ENCODE measurements at places on chromosomes 16 and 17.
A peak's percentile ranks its signal among the peaks of the same experiment; 100 is the strongest.

DNA sequence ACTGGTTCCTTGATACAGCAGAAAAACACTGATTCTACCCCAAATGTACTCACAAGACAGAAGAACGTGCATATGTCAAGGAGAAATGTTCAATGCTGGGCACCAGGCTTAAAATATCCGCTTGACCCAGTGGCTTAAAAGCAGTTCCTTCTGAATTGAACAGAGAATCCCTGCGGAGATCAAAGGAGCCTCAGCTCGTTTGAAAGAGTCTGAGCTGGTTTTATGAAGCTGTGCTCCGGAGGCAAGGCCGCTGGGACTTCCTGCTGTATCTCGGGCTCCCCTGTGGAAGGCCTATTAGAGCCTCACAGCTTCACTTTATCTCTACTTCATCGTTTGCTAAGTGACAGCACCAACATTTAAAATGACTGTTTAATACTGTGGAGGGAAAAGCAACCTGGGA lies 2.2 kb downstream of the LMF1 start:
- DNase-seq: no peak

DNA sequence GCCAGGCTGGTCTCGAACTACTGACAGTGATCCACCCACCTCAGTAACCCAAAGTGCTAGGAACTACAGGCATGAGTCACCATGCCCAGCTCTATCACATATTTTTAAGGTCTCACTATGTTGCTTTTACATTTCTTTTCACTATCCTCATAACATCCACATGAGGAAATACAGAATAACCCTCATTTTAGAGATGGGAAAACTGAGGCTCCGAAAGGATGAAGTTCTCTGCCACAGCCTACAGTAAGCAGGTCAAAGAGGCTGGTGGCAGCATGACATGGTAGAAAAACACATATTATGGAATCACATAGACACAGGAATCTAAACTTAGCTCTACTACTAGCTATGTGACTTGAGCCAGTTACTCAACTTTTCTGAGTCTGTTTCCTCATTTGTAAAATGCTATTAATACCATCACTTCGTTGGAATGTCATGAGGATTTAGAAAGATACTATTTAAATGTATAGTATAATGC lies 32.2 kb downstream of the APPBP2 start:
- DNase-seq: no peak

- no peak for DNase-seq
Measured at GRCh38 chr17:57755480-57756070, 10.5 kb upstream of the CCDC182 start.

- DNase-seq: no peak
Measured at GRCh38 chr16:81861915-81862314, 82.8 kb downstream of the PLCG2 start.

DNA sequence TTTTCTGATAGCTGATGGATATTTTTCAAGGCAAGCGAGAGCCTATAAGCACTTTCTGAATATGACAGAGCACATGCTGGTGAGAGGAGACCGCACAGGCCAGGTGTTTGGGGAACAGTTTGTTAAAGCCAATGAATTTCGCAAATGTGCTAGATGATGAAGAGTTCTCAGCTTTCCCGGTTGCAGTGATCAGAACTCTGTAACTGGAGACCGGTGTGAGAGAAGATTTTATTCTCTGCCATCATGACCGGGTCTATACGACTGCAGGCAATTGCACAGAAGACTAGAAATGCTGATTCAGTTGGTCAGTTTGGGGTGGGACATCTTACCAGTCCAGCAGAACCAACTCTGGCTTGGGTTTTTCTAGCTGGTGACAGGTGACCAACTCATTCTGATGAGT lies 25.4 kb downstream of the SMTNL2 start:
- no peak for DNase-seq

DNA sequence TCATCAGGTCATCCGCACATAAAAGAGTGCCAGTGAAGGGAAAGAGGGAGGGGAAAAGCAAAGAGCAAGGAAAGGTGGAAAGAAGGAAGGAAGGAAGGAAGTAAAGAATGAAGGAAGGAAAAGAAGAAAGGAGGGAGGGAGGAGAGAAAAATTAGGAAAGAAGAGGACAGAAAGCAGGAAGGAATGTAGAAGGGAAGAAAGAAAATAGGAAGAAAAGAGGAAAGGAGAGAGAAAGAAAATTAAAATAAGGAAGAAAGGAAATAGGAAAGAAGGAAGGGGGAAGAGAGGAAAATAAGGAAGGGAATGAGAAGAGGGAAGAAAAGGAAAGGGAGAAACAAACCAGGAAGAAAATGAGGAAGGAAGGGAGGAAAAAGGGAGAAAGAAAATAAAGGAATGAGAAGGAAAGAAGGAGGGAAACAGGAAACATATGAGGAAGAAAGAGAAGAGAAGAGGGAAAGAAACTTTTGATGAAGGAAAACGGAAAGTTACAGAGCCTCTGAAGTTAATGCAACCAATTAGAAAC lies 212.6 kb downstream of the XYLT1 start:
- no peak for DNase-seq

DNA sequence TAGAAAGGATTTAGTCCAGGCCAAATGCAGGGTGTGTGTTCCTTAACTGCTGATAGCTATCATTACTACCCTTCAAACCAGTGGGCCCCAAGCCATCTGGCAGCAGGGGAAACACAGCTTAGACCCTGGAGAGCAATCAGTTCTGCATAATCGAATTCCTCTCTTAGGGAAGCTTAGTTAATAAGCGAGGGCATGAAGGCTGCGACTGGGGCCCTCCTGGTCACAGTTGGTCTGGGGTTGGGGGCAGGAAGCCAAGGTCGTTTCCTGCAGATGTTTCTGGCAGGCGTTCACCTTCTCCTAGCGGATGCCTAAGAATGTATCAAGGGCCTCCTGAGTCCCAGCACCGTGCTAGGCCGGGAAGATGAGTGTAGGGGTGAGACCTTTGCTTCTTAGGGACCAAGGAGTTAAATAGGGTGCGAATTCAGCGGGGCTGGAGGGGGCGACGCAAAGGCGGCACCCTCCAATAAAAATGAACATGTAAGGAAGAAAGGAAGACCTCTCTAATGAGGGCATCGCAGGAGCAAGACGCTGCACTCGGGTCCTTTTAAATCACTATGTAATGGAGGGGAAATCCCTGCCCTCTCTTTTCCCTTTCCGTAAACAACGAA lies 16.5 kb upstream of the EEF2K start:
- no peak for DNase-seq

DNA sequence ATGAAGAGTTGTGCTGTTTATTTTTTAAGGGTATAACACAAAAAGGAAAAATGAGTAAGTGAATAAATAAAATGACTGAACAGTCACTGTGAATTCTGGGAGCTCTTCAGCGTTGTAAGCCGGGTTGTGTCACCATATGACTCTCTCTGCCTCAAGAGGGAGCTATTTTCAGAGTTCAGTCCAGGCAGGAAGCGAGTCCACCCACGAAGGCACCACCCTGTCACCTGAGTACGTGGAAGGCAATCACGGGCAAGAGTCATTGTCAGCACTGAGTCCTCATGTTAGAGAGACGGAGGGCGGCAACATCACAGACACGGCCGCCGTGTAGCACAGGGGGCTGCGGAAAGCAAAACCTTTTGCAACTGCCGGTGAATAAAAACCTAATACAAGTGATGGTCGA lies 227.6 kb downstream of the UTP18 start:
- DNase-seq: no peak

DNA sequence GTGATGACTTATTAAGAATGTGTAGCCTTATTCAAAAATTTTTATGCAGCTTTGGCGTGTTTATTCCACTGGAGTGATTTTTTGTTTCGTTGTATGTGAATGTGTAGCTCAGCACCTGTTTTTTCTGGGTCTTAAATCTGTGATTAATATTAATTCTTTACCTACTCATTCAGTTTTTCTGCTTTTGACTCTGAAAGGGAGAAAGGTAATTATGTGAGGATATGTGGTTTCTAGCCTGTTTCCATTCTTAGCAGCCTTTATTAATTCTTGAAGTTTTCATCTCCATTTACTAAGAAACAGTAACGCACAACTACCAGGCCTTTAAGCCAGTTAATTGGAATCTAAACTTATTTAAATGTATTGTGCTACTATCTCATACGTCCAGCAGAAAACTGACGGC lies 7.0 kb downstream of the HEATR3 start:
- DNase-seq: no peak

DNA sequence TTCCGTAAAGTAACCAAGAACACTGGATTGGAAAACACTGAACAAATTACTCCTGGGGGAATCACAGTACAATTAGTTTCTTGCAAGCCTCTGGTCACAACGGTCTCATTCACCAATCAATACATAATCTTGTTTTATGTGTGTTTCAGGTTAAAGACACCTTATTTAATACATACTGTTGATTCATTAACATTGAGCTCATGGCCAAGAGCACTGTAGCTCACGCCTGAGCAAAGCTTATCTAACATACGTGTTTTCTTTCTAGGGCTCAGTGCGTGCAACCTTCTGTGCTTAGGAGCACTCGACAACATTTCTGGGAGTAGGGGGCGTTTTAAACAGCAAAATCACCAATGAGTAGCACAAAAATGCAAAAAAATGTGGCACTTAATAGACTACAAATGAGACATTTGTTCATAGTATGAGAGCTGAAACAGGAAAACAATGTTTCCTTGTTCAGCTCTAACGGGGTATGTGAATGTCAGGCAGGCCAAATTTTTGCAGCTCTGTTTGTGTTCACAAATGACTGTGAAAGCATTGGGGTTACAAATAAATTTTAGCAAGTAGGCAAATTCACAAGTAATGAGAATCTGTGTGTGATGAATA lies 206.2 kb downstream of the CNTNAP4 start:
- DNase-seq: peak; percentile 76

GRCh38 chr17:35612924-35613521 lies 25.9 kb downstream of the AP2B1 start:
- DNase-seq: no peak

DNA sequence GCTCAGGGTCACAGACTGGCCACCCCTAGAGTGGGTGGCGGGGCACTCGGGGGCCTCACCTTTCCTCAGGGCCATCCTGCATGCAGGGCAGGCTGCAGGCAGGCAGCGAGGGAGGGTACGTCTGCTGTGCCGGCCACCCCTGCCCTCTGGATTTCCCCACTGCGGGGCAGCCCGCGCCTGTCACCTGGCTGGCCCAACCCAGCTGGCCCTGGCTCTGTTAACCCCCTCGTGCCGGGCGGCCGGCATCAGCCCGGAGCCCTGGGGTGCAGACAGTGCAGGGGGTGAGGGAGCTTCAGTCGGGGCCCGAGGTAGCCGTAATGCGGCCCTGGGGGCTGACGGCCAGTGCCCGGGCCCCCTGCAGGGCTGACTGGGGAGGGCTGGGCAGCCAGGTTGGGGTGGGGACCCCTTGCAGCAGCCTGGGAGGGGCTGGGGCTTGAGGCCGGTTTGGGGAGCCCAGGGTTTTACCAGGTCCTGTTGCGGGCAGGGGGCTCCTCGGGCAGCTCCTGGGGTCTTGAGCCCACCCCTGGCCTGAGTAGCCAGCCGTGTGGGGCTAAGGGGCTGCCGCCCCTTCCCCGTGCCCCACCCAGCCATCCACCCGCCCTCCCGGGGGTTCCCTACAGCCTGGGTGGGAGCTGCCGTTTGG lies at the start of gene IGFALS:
IGFALS (minus strand) TSS at position 128 of the 643 bp plus-strand sequence; CDS start at position 75, 53 bp downstream.
- DNase-seq: no peak

GRCh38 chr17:19718613-19719354 lies 2.4 kb upstream of the SLC47A2 start:
- DNase-seq: no peak

DNA sequence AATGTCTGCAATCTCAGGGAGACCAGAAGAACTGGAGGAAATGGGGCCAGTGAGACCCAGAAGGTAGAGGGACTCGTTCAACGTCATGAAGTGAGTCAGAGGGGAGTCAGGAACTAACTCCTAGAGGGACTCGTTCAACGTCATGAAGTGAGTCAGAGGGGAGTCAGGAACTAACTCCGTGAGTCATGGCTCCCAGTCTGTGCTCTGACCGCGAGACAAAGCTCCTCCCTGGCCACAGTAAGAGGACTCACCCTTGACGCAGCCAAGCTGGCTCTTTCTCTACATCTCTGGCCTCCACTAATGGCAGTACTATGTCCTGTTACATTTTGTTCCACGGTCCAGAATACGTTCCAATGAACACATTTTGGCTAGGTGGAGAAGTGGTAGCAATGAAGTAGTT lies 902.5 kb downstream of the KCNJ2 start:
- DNase-seq: no peak

GRCh38 chr17:27793168-27793905 lies 7.0 kb downstream of the NOS2 start:
- no peak for DNase-seq

DNA sequence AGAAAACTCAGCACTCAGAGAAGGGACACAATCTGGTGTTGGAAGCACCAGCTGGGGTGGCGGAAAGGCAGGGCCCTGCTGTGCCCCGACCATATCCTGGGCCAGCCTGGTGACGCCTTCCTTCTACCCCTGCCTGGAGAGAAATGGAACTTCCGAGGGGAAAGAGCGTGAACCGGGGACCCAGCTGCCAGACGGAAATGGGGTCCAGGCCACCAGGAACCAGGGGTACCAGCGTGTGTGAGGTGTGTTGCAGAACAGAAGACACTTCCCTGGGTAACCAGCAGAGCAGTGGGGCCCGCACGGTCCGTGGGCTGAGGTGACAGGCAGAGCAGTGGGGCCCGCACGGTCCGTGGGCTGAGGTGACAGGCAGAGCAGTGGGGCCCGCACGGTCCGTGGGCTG lies 6.8 kb downstream of the RAB40B start:
- no peak for DNase-seq

DNA sequence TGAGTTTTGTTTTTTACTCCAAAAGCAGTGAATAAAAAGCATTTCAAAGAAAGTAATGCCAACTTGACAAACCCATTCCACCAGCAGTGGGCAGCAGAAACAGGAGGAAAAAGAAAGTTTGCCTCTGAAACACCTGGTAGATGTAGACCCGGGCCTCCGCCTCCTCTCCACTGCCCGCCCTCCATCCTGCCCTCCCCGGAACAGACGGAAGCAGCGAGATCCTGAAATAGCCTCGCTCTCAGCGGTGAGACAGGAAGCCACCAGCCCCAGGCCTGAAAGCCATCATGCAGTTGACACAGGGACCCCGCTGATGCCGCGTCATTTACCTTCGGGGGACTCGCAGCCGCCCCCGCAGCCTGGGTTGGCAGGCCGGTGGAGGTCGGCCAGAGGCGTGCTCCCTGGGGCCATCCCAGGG lies 67.8 kb downstream of the C16orf78 start:
- no peak for DNase-seq

GRCh38 chr17:61442136-61442775 lies 10.0 kb upstream of the TBX4 start:
- DNase-seq: no peak

DNA sequence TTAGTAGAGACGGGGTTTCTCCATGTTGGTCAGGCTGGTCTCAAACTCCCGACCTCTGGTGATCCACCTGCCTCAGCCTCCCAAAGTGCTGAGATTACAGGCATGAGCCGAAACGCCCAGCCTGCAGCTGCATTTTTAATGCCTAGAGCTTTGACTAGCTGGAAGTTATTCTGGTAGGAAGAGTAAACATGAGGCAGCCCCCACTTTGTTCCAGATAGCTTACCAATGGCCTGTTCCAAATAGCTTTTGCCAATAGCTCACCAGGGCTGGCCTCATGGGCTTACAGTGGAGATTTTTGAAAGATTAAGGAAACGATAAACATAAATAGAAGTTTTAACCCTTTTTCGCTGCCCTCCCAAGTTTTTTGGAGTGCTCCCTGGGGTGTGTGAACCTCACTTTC lies 9.8 kb downstream of the TRPV2 start:
- no peak for DNase-seq
